ENCODE measurements at places on chromosomes 2 and 18.

GRCh38 chr2:12304564-12305171, 412.1 kb upstream of the TRIB2 start:
- DNase-seq, result peak; percentile 51

DNA sequence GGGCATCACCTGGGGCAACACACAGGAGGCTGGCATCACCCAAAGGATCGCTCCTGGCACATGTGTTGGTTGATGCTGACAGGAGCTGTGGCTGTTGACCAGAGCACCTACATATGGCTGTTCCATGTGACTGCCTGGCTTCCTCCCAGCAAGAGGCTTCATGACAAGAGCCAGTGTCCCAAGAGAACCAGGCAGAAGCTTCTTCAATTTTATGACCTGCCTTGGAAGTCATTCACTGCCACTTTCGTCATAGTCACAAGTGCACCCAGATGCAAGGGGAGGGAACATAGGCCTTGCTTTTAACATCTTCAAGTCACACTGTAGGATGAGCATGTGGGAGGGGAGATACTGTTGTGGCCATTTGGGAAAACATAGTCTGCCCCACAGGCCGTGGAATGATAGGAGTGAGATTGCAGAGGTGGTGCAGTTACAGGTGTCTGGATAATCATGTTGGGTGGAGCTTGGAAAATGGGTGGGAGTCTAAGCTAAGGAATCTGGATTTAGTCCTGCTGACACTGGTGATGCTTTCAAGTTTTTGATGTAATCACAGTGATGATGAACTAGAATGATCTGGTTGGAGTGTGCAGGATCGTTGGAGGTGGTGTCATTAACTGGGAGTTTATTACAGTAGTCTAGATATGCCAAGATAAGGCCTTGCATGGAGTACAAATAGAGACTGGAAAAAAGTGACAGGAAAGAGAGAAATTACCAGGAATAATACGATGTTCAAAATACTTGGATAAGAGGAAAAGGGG, 107.0 kb downstream of the RAPGEF4 start:
- no peak for DNase-seq

DNA sequence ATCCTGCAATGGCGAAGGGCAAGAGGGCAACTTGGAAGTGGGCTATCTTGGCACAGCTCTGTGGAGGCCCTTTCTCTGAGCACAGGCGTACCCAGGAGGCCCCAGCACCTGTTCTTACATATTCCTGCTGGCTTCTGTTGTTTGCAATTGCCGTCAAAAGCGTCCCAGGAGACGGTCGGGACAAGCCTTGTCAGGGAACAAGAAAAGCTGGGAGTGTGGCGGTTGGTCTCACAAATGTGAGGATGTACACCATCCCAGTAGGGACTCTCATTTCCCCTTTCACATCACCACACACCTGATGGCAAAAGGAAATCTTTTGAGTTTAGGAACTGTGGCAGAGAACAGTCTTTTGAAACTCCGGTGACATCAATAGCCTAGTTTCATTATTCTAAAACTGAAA, 94.7 kb upstream of the EFEMP1 start:
- DNase-seq, result no peak

- DNase-seq, result no peak
Measured at GRCh38 chr18:23879126-23879525, 135.4 kb upstream of the TTC39C start.

GRCh38 chr18:31203096-31203793, 40.6 kb upstream of the DSC1 start:
- DNase-seq, result no peak

DNA sequence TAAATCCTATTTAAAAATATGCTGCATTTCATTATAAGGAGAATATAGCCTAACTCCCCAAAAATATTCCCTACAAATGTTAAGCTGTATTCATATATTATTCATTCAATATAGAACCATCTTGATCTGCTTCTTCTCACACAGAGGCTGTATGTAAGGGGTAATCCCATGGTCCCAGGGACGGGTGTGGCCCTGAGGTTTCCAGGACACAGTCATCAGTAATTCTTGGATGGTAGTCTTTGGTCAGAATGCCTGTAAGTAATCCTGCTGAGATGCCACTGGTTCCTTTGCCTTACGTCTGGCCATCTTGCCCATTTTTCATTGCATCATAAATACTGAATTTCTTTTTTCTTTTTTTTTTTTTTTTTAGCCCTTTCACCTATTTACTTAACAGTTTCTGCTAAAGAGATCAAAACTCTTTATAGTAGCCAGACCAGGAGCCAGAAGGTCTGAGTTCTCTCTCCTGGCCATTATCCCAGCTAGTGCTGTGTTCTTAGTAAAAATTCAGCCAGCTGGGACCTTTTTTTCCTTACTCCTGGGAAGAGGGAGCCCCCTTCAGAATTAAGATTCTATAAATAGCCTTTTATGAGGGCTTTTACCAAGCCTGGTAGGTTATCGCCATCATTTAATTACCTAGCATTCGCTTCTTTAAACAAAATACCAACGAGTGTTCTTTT, 134.9 kb downstream of the SOX11 start:
- no peak for DNase-seq

- no peak for DNase-seq
Measured at GRCh38 chr2:154143105-154143504, 271.4 kb downstream of the GALNT13 start.

- DNase-seq, result no peak
Measured at GRCh38 chr2:171087547-171087946, 73.1 kb downstream of the TLK1 start.

DNA sequence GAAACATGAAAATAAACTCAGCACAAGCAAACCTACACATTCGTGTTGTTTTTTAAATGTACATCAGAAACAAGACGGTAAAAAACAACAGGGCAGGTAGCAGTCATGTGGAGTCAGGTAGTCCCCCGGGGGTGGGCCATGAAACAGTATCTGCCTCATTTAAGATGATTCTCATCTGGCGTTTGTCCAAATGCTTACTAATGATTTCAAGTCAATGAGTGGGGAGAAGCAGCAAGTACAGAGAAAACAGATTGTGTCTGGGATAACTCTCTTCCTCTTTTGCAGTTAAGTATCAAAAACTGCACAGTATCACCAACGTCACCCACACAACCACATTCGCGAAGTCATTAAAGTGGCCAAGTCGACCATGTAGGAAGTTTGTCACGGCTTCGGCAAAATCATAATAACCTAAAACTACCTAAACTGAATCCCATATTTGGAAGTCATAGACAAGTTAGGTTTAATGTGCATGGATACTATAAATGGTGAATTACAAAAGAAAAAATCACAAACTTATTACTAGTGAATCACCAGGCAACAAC, 1.3 kb downstream of the LAPTM4A start:
- DNase-seq, result peak; percentile 76

- DNase-seq, result no peak
Measured at GRCh38 chr2:10525573-10526265, 77.6 kb upstream of the ODC1 start.

DNA sequence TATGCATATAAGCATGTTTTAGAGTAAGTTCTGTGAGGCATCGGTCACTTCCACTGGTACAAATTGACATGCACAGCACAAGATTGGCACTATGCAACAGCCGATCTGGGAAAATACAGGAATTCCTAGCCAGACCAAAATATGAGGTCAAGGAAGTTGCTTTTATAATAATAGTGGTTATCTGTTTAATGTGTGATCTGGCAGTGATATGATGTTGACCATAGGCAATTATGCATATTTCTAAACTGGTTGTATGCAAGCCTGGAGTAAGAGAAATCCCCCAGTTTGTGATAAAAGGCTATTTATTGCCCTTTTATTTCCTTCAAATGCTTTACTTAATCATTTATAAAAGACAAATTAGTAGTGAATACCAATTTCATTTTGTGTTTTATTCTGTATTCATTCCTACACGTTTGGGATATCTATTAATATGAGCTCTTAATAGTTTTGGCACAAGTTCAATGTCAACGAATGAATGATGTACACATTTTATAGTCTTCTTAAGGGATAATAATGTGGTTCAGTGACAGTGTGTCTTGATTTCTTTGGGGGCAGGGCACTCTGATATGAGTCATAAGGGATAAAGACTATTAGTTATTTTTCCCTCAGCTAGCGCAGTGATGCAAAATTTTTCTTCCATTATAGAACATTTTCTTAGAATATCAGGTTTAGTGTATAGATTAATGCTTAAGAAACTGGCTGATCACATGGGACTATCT, 34.7 kb upstream of the ZEB2 start:
- DNase-seq, result peak; percentile 25

- DNase-seq, result no peak
Measured at GRCh38 chr2:223856584-223856983, 19.2 kb upstream of the AP1S3 start.

GRCh38 chr2:6835467-6835866, 30.2 kb downstream of the CMPK2 start:
- no peak for DNase-seq
